ENCODE measurements at places on chromosomes 11 and 22.

DNA sequence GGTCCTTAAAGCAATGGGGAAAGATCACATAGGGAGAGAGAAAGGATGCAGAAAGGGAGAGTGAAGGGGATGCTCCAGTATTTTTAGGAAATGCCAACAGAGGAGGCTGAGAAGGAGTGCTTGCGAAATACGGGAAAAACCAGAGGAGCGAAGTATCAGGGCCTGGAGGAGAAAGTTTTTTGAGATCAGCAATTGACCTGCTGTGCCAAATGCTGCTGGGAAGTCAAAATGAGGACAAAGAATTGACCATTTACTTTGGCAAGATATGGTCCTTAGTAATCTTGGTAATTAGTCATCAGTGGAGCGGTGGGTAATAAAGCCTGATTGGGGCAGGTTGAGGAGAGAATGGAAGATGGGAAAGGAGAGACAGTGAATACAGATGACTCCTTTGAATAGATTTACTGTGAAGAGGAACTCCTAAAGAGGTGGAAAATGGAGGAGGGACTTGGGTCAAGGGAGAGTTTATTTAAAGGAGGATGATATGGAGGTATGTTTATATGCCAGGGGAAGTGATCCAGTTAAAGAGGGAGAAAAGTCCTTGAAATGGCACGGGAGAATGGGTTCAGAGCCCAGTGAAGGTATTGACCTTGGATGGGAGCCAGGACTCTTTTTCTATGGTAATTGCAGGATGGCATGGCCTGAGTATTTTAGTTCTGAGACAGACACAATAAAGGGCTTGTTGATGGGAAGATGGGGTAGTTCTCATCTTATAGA is 111.5 kb downstream of the PKNOX2 start:
- DNase-seq: no peak

GRCh38 chr11:128379587-128380580 is 207.5 kb downstream of the ETS1 start:
- DNase-seq: no peak

DNA sequence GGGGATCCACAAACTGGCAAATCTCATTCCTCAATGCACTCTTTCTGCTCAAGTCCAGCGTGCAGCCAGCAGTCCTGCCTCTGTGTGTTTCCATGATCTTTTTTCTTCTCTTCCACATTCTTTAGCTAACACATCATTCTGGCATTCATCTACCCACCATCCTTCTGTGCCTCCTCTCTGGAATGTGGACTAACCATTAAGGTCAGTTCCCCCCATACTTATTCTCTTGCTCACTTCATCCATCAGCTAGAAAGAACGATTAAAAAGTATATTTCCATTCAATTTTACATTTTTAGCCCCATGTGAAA is 7.8 kb downstream of the KIRREL3 start:
- no peak for DNase-seq

DNA sequence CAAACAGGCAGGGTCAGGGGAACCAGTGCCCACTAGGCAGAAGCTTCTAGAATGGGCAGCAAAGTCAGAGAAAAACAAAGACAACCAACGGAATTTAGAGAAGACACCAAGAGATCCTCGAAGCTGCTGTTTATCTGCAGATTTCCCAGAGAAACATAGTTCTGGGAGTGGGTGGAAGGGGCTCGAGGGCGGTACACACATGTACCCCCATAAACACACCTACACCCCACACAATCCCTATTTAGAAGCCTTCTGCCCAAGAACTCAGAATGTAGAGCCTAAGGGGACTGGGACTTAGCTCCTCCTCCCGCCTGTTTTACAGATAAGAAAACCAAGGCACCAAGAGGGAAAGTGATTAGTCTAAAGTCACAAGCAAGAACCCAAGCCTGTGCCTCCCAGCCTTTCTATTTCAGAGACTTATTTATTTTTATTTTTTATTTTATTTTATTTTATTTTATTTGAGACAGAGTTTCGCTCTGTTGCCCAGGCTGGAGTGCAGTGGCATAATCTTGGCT is 6.4 kb downstream of the NPTXR start:
- no peak for DNase-seq

DNA sequence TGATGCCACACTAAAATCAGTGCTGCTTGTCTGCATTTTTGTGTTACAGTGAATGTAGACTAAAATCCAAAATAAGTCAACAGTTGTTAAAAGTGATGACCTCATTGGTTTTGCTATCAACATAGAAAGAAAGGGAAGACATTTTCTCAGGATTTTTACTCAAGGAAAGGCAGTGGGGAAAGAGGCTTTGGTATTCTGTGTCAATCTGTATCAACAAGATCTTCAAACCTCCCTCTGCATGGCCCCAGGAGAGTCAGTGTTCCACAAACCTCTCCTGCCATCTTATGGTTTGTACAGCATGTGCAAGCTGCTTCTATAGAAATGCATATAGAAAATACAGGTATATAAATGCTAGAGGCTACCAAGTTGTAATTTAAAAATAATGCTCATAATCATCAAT is 13.8 kb upstream of the OR51M1 start:
- DNase-seq: no peak

DNA sequence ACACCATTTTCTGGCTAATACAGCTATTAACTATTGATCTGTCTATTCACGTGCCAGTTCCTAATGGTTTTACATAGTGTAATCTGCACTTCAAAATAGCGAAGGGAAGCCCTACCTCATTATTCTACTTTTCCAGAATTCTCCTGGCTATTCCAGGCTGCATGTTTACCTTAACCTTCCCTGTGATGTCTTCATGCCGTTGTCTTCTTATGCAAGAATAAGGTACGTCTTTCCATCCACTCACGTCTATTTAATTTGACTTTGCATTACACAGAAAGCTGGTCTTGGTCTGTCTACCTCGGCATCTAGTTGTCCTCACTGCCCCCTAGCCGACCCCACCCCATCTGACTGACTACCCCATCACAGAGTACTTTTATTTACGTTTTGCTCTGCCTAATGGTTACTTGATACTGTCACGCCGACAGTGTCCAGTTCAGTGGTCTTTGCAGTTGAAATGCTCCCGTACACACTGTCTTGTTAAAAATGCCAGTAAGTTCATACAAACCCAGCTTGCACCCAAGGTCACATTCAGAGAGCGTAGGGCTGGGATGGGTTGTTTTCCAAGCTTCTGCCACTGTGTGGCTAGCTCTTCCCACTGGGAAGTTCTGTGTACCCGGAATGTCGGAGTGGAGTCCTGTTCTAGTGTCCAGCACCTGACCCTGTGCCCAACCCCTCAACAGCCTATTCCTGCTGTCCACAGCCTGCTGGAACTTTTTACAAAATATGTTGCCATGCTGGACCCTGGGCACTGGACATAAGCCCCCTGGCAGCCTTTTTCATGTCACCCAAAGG is 15.0 kb downstream of the NEAT1 start:
- no peak for DNase-seq

- no peak for DNase-seq
Observed at GRCh38 chr11:2267851-2268728, 2.3 kb downstream of the ASCL2 start.

- no peak for DNase-seq
Observed at GRCh38 chr11:133082453-133082781, 449.9 kb downstream of the OPCML start.

GRCh38 chr11:84256618-84257017 is 970.5 kb upstream of the CCDC90B start:
- DNase-seq: no peak

DNA sequence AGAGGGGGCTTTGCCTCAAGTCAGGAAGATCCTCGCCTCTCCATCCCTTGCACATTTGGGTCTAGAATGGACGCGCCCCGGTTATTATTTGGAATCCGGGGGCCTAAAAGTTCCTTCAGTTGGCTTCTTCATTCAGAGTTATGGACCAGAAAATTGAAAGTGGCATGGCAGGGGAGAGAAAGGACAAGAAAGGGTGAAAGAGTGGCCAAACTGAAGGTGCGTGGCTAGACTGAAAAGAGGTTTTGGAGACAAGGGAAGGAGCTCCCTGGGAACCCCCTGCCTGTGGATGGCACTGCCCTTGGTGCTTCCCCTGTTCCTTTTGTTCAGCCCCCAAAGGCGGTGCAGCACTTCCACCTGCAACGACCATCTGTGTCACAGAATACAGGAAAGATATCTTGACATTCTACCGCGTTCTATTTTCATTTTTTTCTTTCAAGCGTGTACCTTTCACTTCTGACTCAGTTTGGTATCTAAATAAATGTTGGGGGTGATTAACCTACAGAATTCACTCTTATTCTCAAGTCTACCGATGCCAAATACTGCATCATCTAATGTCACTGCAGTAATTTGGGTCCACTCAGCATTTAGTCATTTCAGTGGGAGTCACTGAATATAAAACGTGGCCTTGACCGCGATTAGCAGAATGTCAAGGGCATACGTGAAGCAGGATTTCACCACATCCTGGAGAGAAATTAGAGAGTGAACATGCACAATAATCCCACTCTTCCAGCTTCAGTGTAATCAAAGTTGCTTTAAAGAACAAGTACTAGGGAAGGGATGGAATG is 88.1 kb upstream of the ARHGAP32 start:
- DNase-seq: no peak

GRCh38 chr11:63813563-63814382 is 517 bp downstream of the SPINDOC start:
- peak; percentile 70 for DNase-seq

DNA sequence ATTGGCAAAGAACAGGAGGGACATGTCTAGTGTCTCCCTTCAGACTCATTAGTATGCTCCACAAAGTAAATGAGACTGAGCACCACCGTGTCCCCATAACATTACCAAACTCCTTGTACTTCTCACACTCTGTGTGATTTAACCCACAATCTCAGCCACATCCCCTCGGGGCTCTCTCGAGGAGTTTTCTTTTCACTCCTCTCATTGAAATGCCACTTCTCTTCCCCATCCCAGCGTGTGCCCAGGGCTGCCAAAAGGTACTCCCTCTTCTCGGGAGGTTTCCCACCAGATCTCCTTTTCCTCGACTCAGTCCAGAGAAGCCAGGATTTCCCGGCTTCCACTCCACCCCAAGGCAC is 1.1 kb downstream of the RBFOX2 start:
- no peak for DNase-seq

DNA sequence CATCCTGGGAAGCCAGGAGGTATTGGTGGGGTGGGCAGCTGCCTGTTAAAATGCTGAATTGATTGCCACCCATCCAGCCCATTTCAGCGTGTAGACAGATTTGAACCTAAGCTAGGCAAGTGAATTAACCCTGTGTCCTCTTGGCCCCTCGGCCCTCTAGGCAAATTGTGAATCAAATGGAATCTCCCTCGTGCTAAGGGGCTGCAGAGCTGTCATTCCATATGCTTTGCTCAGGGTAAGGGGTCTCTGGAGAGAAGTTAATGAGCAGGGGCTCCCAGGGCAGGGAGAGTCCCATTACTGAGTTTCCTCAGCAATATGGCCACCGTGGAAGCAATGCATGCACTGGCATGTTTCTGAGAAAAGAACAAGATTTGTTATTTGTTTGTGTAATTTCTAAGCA is 117.7 kb upstream of the RCN1 start:
- no peak for DNase-seq

- no peak for DNase-seq
Observed at GRCh38 chr22:25624476-25624875, 60.0 kb downstream of the GRK3 start.

GRCh38 chr11:125957618-125958332 is 11.9 kb downstream of the VSIG10L2 start:
- DNase-seq: no peak

- no peak for DNase-seq
Observed at GRCh38 chr11:73530109-73530508, 67.8 kb downstream of the FAM168A start.

DNA sequence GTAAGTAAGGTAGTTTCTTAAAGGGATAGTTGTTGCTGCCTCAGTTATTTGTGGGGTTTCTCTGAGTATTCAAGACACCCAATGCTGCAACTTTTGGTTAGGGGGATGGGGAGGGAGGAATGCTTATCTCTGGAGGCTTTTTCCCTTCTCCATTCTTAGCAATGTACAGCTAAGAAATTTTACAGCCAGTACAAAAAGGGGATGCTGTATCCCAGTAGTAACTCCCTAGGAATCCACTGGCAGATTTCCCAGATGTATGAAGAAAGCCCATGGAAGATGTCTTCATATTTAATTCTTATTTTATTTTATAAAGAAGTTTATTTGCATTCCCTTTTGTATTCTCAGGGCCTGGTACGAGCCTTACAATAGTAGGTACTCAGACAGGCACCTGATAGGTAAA is 154.8 kb downstream of the ENTHD1 start:
- no peak for DNase-seq

Measured in KG1 (cell line).